Hypothalamus (tissue), 51 donors: ENCODE measurements at places on chromosomes 3 and 15.

GRCh38 chr3:126972866-126973265, 10.0 kb upstream of the PLXNA1 start:
- no peak for DNase-seq

GRCh38 chr3:127151992-127152650, 40.8 kb upstream of the PRR23E start:
- no peak for DNase-seq

DNA sequence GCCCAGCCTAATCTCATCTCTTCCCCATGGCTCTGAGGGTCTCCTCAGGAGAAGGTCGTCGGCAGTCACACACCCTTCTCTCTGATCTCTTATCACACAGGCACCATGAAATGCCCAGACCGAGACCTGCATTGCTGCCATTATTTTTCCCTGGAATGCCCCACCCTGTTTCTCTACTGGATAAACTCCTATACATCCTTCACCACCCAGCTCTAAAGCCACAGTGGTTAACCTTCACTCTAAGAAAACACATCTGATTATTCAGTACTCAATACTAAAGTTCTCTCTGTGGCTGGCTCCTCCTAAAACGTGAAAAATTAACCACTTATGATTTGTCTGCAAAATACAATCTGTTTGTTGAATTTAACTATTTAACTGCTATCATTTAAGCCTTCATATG, 43.3 kb downstream of the RORA start:
- DNase-seq, result no peak

DNA sequence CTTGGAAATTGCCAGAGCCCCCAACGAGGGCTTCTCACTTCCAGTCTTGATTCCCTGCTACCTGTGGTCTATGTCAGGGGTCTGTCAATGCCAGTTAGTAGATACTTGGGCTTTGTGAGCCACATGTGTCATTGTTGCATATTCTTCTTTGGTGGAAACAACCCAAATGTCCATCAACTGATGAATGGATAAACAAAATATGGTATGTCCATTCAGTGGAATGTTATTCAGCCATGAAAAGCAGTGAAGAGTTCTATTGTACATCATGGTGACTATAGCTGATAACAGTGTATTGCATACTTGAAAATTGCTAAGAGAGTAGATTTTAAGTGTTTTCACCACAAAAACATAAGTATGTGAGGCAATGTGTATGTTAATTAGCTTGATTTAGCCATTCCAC, 288.1 kb downstream of the RPLP1 start:
- no peak for DNase-seq

- no peak for DNase-seq
Observed at GRCh38 chr15:85609492-85609891, 185.2 kb downstream of the KLHL25 start.

- DNase-seq, result no peak
Observed at GRCh38 chr15:63192619-63193206, 3.3 kb downstream of the RAB8B start.
